Motor neuron (in vitro differentiated cells): ENCODE measurements at places on chromosomes 12 and 14.

GRCh38 chr14:44962334-44963043 lies 499 bp downstream of the TOGARAM1 start:
- ATAC-seq: peak; percentile 45

DNA sequence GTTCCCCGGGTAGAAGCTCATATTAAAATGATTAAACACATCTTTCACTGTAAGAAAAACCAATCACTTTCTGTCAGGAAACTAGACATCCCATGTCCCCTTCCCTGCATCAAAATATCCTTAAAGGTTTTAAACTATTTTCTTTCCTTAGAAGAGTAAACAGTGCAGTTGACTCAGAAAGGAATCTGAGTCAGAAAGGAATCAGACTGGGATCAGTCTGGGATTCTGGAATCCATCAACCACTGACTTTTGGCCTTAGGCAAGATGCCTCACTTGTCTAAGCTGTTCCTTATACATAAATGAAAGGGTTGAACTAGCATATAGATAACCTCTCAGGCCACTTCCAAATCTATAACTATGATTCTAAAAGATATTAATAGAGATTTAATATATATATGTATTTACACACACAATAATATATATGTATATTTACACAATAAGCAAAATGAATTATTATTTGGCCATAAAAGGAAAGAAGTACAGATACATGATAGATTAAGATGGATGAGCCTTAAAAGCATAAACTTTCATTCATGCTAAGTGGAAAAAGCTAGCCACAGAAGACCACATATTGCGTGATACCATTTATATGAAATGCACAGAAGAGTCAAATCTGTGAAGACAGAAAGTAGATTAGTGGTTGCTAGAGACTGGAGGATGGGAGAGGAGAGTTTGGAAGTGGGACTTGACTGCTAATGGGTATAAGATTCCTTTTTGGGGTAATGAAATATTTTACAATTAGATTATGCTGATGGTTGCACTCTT lies 114.4 kb downstream of the SLC38A1 start:
- no peak for ATAC-seq

DNA sequence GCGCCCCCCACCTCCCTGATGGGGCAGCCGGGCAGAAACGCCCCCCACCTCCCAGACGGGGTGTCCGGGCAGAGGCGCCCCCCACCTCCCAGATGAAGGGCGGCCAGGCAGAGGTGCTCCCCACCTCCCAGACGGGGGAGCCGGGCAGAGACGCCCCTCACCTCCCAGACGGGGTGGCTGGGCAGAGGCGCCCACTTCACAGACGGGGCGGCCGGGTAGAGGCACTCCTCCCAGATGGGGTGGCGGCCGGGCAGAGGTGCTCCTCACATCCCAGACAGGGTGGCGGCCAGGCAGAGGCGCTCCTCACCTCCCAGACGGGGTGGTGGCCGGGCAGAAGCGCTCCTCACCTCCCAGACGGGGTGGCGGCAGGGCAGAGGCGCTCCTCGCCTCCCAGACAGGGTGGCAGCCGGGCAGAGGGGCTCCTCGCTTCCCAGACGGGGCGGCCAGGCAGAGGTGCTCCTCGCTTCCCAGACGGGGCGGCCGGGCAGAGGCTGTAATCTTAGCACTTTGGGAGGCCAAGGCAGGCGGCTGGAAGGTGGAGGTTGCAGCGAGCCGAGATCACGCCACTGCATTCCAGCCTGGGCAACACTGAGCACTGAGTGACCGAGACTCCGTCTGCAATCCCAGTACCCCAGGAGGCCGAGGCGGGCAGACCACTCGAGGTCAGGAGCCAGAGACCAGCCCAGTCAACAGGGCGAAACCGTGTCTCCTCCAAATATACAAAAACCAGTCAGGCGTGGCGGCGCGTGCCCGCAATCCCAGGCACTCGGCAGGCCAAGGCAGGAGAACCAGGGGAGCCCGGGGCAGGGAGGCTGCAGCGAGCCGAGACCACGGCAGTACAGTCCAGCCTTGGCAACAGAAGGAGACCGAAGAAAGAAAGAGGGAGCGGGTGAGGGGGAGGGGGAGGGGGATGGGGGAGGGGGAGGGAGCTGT lies 12.9 kb upstream of the PXN start:
- no peak for ATAC-seq

DNA sequence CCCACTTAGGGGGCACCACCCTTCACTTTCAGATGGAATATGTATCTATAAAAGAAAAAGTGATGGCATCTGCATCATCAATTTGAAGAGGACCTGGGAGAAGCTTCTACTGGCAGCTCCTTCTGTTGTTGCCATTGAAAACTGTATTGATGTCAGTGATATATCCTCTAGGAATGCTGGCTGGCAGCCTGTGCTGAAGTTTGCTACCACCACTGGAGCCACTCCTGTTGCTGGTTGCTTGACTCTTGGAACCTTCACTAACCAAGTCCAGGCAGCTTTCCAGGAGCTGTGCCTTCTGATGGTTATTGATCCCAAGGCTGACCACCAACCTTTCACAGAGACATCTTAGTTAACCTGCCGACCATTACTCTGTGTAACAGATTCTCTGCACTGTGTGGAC lies 44.7 kb downstream of the RIMKLB start:
- ATAC-seq: no peak

- no peak for ATAC-seq
These were observed 7.3 kb upstream of the CACNB3 start for GRCh38 chr12:48810903-48811431.
